D721Med (cell line): ENCODE measurements at places on chromosomes 6 and 20.

DNA sequence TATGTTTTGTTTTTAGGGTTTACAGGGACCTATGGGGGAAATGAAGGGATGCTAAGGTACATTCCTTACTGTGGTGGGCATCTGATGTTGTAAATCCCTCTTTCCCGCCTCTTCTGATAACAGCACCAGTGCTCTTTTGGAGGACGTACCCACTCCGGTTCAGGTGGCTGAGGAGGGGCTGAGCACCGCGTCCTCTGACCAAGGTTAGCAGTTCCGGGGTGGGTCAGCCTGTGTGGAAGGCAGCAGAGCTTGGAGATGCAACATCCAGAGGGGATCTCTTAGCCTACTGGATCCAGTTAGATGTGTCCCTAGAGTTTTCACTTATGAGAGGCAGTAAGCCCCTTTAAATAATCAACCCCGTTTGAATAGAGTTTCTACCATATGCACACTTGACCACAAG, 135.3 kb upstream of the KCNG1 start:
- DNase-seq: no peak

GRCh38 chr20:41145821-41146620, 8.7 kb downstream of the PLCG1 start:
- DNase-seq: no peak

DNA sequence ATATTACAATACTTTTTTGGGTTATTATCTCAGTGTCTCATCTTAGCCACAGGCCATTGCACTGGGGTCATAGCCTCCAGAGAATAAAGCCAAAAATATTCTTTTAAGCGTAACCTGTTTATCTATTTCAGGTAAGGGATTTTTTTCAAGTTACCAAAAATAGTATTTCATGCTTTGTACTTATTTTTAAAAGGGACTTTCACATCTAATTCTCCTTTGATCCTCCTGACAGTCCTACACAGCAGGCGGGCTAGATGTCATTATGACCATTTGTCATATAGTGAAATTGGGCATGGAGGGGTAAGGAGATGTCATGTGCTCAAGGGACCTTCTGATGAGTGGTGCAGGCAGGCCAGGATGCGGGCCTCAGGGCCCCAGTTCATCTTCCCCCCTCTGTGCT, 68.9 kb downstream of the TBC1D7 start:
- DNase-seq: no peak

DNA sequence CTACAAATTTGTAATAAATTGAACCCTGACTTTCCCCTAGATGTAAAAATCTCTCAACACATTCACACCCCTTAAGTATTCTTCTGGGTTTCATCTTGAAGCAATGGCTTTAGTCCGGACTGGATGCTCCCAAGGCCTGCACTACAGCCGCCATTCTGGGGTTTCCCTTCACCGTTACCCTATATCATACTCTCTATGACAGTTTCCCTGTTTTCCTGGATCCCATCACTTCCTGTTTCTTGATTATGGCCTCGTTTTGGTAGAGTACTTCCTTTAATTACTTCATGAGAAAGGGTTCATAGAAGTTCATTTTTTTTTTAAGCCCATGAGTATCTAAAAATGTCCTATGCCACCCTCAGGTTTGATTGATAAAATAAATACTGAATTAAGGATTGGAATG, 11.7 kb downstream of the FIG4 start:
- no peak for DNase-seq

DNA sequence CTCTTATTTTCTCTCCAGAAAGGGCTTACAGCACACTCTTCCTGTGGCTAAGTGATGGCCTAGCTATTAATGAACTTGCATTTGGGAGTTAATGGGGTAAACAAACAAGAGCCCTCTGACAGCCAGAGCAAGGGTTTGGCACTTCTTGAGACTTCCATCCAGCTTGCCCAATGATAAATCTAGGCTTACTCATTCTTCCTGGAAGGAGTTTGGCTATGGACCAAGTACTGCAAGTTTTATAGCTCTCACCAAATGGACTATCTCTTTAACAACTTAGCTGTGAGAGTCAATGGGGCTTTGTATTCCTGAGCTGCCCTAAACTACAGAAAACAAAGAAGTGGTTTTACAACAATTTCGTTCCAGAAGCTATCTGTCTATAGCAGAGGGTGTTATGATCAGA, 16.7 kb upstream of the PI3 start:
- no peak for DNase-seq

- DNase-seq: no peak
Measured at GRCh38 chr6:5274231-5274630, 12.9 kb downstream of the FARS2 start.

DNA sequence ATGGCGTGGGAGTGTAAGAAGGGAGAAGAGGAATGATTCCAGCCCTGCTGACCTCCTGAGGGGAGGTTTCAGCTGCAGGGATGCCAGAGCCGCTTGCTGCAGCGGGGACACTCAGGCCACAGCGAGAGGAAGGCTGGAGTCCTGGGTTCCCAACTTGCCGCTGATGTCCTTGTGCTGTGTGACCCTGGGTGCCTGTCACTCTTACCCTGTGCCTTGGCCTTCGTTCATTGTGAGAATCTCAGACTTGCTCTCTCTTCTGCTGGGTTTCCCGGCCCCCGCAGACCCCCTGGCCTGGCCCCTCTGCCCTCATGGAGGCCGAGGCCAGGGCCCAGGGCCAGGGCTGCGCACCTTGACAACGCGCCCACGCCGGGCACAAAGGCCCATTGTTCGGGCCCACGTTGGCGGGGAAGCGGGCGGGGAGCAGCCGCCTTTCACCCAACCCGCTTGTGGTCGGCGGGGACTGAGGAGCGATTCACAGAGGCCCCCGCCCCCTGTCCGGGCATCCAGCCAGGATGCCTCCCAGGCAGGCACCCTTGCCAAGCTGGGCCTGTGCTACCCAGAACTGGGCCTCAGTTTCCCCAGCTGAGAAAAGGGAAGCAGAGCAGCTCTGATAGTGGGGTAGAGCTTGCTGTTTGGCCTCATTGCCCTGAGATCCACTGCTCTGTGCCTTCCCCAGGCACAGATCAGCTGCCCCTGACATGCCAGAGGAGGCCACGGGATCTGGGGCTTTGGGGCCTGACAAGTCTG, 52.4 kb downstream of the CEBPB start:
- DNase-seq: no peak

GRCh38 chr20:33026779-33027759, 4.4 kb upstream of the BPIFB6 start:
- DNase-seq: no peak

GRCh38 chr6:106614592-106615257, 14.6 kb downstream of the RTN4IP1 start:
- DNase-seq: no peak

GRCh38 chr6:16402581-16402900, 164.2 kb downstream of the GMPR start:
- no peak for DNase-seq

GRCh38 chr20:40481743-40482458, 207.1 kb downstream of the MAFB start:
- no peak for DNase-seq

- DNase-seq: no peak
Measured at GRCh38 chr20:58636983-58637421, 14.1 kb upstream of the STX16 start.

DNA sequence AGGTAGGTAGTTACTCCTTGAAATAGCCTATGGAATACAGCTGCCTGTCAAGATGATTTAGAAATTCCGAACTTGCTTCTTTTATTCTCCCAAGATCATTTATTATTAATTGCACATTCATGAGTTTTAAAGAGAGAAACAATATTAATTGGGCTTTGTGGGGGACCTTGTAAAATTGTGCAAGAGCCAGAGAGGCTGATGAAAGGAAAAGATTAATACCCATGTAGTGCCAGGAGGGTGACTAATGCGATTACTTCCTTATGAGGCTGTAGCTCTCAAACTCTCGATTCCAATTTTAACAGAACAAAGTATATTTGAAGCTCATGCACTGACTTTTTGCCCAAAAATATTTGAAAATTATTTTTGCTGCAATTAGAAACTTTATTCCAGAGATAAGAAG, 423.8 kb upstream of the ID4 start:
- DNase-seq: no peak
